Left hindlimb (tissue), 1 donor: ENCODE measurements at places on chromosomes 2 and 18.

GRCh38 chr2:16400127-16400623, 265.5 kb downstream of the CYRIA start:
- DNase-seq = no peak

DNA sequence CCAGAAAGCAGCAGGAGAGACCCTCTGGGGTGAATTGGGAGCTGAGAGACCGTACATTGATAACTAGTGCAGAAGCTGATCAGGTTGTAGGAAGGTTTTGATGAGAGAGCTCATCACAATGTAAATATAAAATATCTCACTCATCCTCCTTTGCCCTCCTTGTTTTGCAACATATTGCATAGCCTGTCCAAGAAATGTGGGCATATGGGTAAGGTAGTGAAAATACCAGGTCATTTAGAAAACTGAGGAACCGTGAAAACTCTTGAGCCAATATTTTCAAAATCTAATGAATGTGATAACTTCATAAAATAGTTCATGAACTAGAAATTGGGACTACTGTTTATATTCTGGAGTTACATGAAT, 31.4 kb downstream of the C18orf54 start:
- no peak for DNase-seq

DNA sequence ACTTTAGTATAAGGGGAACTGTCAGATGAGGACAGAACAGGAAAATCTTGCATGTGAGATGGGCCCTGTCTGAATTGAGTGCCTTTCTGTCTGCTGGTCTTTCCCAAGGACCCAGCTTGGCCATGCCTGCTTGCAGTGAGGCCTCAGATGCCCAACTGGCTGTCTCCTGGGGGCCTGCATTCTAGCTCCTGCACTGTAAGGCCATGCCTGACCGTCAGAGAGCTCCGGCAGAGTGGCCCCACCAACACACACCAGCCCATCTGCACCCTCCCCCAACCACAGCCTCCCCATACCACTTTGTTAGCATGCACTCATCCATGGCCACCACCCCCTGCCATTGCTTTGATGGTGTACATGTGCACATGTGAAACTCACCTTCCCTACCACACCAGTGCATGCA, 190.4 kb upstream of the RPRM start:
- no peak for DNase-seq

DNA sequence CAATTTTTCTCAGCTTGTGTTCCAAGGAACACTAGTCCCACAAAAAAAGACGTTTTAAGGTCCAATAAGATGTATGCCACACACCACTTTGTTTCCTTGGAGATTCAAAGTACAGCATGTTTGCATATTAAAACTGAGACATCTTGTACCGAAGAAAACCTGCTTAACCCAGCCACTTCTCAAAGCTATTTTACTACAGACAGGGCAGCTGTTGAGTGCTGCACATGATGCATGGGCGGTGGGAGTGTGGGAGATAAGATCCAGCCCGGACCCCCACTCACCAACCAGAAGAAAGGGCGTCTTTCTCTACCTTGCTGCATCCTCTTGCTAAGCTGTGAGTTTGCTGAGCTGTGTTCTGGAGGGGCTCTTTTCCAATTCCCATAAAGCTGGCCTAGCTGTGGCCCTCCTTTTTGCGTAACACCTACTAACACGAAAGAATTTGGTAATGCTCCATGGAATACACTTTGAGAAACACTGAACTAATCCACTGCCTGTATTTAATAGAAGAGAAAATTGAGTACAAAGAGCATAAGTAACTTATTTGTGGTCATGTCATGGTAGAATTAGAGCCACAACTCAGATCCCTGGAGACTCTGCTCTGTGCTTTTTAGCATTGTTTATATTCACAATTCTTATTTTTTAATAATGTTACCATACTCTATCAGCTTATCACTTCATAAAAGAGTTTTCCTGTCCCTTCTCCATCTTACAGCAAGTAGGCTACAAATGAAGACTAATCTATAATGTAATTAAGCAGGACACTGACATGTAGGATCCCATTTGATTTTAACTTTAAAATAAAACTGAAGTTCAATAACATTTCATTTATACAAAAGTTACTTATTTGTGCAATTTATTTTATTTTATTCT, 90.0 kb downstream of the PLEKHM3 start:
- no peak for DNase-seq

DNA sequence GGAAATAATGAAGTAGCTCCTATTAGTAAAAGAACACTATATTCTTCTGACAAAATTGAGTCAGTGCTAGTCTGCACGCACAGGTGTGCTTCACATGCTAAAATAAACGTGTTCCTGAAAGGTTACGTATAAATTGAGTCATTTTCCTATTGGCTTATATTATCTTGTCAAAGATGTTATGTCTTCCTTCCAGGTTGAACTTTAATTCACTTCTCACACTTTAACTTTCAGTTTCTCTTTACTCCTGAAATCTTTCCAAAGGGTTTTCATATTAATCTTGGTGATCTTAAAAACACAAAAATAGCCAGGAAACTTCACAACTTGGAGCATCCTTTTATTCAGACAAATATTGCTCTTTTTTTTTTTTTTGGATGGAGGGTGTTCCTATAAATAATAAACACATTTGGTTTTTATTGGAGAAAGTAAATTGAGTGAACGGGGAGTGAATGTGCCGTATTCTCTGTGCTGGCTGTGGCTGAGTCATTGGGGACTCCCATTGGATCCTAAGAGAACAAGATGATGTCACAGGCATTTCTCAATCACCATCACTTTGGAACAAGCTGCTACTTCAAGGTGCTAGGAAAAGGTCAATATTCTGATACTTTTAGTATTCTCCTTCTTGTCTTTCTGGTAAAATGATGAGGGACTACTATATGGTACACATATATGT, 150.2 kb upstream of the SPATS2L start:
- DNase-seq = no peak

DNA sequence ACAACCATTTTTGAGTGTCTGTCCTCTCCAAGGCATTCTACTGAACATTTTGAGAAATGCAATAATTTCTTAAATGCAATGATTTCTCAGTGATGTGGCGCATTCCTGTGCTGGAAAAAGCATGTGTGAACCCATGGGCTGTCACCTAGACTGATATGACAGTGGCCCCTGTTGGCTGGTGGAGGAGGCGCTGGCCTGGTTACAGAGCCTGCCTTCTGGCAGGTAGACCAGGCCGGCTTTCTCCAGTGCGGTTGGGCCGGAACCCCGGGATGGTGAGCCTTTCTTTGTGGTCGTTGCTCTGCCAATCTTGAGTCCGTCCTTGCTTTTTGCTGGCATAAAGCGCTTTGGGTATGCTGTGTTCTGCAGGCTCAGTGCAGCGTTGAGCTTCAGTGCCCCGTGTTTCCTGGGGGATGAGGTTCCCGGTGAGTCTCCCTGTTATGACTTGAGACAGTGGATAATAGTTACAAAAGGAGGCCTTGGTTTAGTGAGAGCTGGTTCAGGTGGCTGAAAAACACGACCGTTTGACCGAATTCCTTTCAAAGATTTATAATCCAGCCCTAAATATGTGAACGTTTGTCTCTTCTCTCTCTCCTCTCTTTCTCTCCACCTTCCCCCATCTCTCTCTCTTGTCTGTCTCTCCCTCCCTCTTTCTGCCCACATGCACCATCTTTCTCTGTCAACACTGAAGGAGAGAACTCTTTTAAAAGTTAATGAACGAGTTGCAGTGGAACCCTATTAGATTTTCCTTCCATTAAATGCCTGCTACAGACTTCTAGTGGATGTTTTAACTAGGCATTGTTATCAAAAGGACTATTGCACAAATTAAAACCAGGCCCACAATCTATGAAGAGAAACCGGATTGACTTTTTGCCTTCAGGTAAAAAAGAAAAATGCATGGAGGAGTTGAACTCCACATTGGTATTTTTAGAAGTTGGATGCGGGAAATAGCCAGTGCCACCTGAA, 34.0 kb downstream of the TSHZ1 start:
- DNase-seq = no peak
